ENCODE measurements at places on chromosomes 3 and 15.

DNA sequence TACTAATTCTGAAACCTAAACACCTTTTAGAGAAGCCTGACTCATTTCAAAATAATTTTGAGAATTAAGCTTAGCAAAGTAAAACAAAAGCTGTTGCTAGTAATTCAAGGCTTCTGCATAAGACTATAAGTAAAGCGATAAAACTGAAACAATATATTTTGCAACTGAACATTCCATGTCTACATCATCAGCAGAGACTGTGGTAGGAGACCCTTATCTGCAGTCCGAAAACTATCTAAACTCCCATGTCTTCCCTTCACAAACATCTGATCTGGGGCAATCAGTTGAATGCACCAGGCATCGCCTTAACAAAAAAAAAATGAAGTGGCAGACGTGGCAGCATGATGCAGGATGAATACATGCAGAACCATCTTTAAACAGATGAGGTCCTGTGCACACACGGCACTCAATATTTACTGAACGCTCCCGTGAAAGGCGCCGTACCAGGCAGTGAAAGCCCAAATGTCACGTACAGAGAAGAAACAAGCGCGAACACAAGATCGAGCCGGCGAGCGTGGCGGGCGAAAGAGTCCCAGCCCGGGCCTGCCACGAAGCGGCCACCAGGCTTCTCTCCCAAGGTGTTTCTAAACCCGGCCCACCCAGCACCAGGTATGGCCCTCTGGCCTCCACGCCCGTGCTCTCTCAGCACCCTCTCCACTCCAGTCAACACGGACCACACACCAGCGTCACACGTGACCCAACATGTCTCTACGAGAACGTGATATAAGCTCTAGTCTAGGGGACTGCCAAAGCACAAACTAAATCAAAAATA is 63.0 kb downstream of the CHSY1 start:
- DNase-seq, result peak; percentile 76

GRCh38 chr3:190108804-190109203 is 11.9 kb downstream of the P3H2 start:
- DNase-seq, result no peak

GRCh38 chr15:47753591-47753990 is 36.3 kb downstream of the SEMA6D start:
- DNase-seq, result no peak

- no peak for DNase-seq
Measured at GRCh38 chr3:148751461-148751860, 53.8 kb downstream of the AGTR1 start.

DNA sequence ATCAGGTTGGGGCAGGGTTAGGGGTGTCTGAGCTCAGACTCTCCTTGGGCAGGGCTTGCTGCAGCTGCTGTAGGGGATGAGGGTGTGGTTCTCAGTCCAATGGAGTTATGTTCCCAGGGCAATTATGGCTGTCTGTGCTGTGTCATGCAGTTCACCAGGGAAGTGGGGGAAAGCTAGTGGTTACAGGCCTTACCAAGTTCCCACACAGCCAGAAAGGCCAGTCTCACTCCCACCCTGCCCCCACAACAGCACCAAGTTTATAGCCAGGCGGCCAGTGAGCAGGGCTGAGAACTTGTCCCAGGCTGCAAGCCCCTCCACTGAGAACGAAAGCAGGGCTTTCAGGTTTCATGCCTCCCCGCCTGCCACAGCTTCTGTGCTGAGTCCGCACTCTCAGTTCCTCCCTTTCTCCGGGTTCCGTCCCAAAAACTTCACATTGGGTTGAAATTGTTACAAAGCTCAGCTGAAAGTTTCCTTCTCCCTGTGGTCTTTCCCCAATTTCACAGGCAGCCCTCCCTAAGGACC is 19.6 kb upstream of the CPOX start:
- no peak for DNase-seq

DNA sequence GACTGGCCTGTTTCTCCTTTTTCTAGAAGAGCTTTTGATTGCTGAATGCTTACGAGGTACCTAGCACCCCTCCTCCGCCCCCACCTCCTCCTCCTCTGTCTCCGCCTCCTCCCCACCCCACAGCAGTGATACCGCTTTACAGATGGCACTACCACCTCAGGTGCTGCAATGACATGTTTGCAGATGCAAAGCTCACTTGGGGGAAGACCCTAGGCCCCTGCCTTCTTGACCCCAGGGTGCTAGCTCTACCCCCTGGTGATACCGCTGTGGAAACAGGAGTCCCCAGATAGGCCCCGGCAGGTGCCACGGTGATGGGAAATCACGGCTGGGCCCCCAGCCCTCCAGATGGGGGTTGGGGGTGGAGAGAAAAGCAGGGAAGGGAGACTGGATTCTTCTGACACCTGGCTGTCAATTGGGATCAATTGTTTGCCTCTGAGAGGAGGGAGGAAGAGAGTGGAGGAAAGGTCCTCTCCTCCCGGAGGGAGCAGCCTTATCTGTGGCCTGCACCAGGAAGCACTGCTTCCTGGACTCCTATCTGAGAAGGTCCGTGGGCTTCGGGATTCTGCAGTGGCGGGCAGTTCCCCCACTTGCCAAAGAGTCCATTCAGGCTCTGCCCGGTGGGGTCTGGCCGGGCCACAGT is 37.6 kb downstream of the DNASE1L3 start:
- DNase-seq, result no peak

DNA sequence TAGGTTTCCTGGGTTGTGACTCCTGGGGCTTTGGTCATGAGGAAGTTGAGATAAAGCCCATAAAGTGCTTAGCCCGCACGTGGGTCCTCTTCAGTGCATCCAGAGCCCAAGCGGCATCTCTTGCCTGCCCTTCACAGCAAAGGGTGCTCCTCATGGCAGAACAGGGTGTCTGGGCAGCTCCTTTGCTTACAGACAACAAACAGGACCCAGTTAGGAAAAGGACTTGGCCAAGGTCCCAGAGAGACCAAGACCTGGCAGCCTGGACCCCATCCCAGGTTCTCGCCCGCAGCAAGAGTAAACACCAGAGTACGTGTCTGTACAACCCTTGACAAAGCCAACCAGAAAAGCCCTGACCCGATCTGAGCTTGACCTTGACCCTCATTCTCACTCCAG is 27.0 kb downstream of the ALS2CL start:
- peak; percentile 16 for DNase-seq

DNA sequence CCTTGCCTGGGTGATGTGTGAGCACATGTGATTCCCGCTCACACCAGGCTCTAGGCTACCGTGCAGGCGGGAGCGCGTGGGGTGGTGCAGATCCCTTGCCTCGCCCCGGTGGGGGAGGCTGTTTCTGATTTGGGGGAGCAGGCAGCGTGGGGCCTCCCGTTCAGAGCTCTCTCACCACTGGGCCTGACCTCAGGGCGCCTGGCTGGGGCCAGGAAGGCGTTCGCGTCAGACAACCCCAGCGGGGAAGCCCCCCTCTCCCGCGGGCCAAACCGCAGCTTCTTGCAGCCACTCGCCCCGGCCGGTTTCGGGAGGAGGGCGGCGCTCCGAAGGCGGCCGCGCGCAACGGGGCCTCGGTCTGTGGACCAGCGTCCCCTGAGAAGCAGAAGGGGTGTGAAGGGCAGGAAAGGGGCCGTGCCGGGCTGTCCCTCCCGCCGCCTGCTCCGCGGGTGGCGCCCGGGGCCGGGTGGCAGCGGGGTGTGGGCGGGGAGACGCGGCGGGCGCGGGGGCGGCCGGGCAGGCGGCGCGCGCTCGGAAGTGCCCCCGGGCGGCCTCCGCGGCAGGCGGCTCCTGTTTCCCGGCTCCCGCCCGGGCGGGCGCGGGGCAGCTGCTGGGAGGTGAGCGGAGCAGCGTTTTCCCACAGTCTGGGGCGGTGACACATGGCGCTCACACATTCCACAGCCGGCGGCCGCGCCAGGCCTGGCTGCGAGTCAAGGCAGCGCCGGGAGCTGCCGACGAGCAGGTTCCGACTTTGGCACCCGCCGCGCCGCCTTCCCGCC is 65.1 kb upstream of the HES1 start:
- DNase-seq, result peak; percentile 96
